ENCODE measurements at places on chromosomes 2 and 18.
A peak's percentile ranks its signal among the peaks of the same experiment; 100 is the strongest.

DNA sequence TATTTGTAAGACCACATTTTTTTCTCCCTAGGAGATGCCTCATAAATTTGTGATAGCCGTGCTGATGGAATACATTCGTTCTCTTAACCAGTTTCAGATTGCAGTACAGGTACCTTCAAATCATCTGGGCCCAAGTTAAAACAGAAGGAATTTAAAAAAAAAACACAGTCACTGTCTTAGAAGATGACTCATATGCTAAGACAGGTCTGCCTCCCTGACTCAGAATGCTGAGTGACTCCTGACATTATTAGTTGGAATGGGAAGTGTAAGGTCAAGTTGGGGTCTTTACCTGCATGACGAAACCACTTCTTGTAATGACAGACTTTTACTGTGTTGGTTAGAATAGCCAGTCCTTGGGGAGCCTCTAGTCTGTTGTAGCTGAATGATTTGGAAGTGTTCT, 26.3 kb downstream of the RMC1 start:
- DNase-seq: no peak
- no peak overlapping the region for H3K27ac ChIP-seq
- H3K36me3 ChIP-seq: peaks cover 68% of the 10 kb centered on the region
- H3K4me3 ChIP-seq: no peak overlapping the region

DNA sequence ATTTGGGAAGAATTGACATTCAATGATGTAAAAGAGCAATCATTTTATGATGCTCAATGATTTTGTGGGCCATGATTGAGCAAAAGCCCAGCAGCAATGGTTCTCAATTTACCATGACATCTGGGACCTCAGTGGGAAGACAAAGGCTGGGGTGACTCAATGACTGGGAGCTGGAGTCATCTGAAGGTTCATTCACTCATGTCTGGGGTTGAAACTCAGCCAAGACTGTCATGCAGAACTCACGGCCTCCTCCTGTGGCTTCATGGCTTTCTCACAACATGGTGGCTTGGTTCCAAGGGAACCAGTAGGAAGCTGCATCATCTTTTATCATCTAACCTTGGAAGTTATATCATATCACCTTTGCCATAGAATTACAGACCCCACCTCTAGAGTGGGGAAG, 45.1 kb upstream of the CD226 start:
- no peak overlapping the region for H3K27ac ChIP-seq
- H3K36me3 ChIP-seq: no peaks in the 10 kb centered on the region
- no peak for DNase-seq
- no peaks in the 10 kb centered on the region for H3K27me3 ChIP-seq
- H3K4me3 ChIP-seq: no peak overlapping the region

- peaks cover 13% of the 10 kb centered on the region for H3K4me1 ChIP-seq
- peaks cover 4% of the 10 kb centered on the region for H3K36me3 ChIP-seq
- no peak overlapping the region for H3K27ac ChIP-seq
- no peak for DNase-seq
These were observed 8.6 kb downstream of the XRCC5 start for GRCh38 chr2:216117561-216118340.

DNA sequence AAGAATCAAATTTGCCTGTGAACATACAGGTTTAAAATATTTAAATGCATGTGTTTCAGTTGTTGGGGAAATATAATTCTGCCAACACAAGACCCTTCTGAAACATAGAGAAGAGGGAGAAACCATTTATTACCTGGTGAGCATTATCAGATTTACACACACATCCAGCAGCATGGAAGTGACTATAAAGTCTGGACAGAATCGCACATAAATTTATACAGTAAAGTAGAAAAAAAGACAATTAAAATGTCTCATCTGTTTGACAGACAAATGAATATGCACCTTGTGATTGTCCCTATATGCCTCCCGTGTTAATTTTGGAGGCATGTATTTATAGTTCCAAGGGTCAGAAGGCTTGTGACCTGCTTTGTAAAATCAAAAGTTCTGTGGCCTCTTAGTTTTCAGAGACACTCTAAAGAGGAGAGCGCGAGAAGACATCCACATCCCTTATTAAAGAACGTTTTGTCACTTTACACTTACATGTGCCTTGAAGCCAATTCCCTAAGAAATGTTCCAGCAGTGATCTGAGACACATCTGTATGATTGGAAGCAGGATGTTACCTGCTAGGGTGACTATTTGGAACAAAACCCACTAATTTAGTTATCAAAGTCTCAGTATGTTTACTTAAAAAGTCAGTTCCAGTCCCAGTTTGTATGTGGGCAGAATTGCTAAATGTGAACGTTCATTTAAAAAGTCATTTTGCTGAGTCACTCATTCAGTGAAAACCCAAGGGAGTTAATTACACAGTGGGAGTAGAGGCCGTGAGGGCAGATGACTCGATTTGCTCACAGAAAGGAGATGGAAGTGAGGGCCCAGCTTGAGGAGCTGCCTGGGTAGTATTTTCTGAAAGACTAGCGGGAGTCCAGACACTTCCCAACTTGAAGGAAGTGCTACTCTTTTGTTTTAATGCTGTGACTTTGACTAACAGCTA, 527.6 kb upstream of the MEX3C start:
- H3K4me1 ChIP-seq: no peaks in the 10 kb centered on the region
- H3K4me3 ChIP-seq: no peak overlapping the region
- H3K36me3 ChIP-seq: no peaks in the 10 kb centered on the region
- no peaks in the 10 kb centered on the region for H3K27me3 ChIP-seq

DNA sequence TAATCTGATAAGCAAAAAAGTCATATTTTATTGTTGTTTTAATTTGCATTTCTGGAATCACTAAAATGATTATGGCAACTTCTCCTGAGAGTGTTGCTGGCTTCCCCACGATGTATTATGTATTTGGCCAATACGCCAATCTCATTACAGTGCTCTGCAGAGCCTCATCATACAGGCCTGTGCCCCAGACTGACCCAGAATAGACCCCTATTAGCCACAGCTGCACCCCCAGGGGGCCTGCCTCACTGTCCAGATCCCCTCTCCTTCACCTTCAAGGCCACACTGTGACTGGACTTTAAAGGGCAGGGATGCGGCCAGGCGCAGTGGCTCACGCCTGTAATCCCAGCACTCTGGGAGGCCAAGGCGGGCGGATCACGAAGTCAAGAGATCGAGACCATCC, 17.4 kb upstream of the COX7A2L start:
- no peak overlapping the region for H3K4me3 ChIP-seq
- no peak for DNase-seq
- no peaks in the 10 kb centered on the region for H3K27me3 ChIP-seq
- no peak overlapping the region for H3K27ac ChIP-seq
- peaks cover 9% of the 10 kb centered on the region for H3K4me1 ChIP-seq

DNA sequence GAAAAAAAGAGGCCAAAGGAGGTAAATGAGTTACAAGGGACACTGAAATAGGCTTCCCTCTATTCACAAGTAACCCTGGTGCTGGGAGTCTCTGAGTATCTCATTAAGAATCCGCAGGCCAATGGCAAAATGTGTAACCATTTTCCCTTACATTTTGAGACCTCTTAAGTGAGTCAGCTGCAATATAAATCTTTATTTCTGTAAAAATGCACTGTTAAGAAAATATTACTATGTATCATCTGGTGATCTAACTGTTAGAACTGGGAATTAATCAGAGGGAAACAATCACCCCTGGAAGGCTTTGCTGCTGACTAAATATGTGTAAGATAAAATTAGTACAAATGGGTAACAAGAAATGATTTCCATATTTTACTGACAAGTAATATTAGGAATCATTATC, 483.1 kb upstream of the CHST9 start:
- no peaks in the 10 kb centered on the region for H3K27me3 ChIP-seq
- no peak for DNase-seq
- H3K4me1 ChIP-seq: no peaks in the 10 kb centered on the region
- no peak overlapping the region for H3K27ac ChIP-seq
- no peaks in the 10 kb centered on the region for H3K36me3 ChIP-seq

DNA sequence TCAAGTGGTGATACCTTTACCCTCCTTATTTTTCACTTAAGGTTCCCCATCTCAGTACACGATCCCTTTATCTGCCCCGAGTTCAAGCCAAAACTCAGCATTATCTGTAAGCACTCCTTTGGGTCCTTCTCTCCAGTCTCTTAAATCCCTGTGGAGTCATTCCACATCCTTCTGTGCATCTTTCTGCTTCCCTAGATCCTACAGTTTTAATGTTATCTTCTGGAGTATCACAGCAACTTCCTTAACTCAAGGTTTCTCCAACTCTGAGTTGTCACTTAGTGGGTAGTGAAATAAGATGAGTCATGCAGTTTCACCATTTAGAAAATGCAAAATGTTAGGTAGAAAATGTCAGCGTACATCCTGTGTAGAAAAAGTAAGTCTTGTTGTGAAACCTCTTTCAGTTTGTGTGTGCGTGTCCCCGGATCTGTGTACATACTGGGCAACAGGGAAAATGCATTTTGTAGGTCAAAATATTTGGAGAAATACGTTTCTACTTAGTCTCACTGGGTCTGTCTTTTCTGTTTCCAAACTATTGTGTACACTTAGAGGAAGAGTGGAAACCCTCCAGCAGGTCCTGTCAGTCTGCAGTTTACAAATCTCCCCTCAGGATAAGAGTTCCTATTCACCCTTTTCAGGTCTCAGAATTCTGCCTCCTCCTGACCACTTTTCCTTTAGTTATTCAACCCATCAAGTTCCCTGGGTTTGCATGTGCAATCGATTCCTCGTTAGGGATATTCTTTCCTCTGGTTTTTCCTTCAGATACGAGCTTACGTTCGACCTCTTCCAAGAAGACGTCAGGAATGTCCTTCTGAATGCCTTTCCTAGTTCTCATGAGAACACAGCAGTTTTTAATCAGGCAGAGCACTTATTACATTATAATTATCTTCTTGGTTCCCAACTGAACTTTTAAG, 154.8 kb downstream of the TGIF1 start:
- DNase-seq: no peak
- H3K4me1 ChIP-seq: peaks cover 26% of the 10 kb centered on the region
- peak overlapping the region; percentile 93 for H3K27ac ChIP-seq
- peak overlapping the region; percentile 18 for H3K4me3 ChIP-seq
- H3K27me3 ChIP-seq: no peaks in the 10 kb centered on the region
- H3K36me3 ChIP-seq: no peaks in the 10 kb centered on the region

DNA sequence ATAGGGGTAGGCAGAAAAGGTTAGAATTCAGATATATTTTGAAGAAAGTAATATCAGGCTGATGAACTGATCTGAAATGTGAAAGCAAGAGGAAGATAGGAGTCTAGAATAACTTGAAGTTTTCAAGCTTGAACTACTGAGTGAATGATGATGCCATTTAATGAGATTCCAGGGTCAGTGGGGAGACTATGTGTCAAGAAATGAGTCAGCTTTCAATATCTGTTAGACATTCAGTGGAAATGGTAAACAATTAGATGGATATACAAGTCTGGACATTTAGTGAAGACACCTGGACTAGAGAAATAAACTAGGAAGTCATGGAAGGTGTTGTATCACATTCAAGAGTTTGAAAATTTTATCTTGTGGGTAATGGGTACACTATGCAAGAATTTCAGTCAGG, 326.9 kb downstream of the FSIP2 start:
- H3K4me3 ChIP-seq: no peak overlapping the region
- no peak overlapping the region for H3K27ac ChIP-seq
- no peaks in the 10 kb centered on the region for H3K4me1 ChIP-seq
- DNase-seq: no peak
- no peaks in the 10 kb centered on the region for H3K36me3 ChIP-seq

DNA sequence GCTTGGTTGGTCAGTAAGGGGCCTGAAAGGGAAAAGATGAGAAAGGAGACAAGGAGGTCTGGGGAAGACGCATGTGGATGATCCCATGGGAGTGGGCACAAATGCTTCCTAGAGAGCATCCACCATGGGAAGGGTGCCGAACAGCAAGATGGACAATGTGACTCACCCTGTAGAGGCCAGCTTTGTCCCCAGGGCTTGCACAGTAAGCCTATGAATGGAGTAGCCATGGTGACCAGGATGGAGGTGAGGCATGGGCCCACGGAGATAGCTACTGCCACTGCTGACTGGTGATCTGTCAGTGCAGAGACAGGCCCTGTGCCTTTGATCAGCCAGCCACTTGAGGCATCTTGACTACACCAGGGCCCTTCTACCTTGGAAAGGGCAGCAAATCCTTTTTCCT, 172.6 kb downstream of the HAUS1 start:
- no peak overlapping the region for H3K4me3 ChIP-seq
- no peak for DNase-seq
- H3K27ac ChIP-seq: no peak overlapping the region
- H3K4me1 ChIP-seq: peaks cover 8% of the 10 kb centered on the region
- H3K36me3 ChIP-seq: no peaks in the 10 kb centered on the region

GRCh38 chr2:66547118-66547517, 112.2 kb downstream of the MEIS1 start:
- no peak overlapping the region for H3K27ac ChIP-seq
- peaks cover 4% of the 10 kb centered on the region for H3K4me1 ChIP-seq
- DNase-seq: no peak
- H3K27me3 ChIP-seq: no peaks in the 10 kb centered on the region
- no peak overlapping the region for H3K4me3 ChIP-seq
- H3K36me3 ChIP-seq: no peaks in the 10 kb centered on the region

DNA sequence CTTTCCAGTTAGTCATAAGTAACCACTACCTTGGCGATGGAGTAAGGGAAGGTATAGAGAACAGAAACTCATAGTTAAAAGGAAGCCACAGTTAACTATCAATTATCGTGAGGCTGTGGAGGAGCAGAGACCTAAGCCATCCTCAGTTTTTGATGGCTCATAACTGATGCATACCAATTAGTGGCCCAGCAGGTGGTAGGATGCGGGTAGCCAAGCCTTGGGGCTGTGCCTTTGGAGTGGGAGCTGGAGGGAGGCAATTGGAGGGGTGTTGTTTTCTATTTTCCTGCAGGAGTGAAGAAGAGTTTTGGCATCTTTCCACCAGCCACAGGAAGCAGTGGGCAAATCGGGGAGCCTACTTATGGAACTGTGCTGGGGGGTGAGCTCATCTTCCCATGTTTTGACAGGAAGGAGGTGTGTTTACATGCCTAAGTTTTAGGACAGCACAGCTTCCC, 194.8 kb downstream of the TPGS2 start:
- no peak overlapping the region for H3K4me3 ChIP-seq
- no peaks in the 10 kb centered on the region for H3K27me3 ChIP-seq
- H3K27ac ChIP-seq: no peak overlapping the region
- DNase-seq: no peak
- H3K4me1 ChIP-seq: no peaks in the 10 kb centered on the region
